NCI-H524 treated with DMSO at 0.1 percent for 48 hours (cell line): ENCODE measurements at places on chromosomes 6 and 20.

DNA sequence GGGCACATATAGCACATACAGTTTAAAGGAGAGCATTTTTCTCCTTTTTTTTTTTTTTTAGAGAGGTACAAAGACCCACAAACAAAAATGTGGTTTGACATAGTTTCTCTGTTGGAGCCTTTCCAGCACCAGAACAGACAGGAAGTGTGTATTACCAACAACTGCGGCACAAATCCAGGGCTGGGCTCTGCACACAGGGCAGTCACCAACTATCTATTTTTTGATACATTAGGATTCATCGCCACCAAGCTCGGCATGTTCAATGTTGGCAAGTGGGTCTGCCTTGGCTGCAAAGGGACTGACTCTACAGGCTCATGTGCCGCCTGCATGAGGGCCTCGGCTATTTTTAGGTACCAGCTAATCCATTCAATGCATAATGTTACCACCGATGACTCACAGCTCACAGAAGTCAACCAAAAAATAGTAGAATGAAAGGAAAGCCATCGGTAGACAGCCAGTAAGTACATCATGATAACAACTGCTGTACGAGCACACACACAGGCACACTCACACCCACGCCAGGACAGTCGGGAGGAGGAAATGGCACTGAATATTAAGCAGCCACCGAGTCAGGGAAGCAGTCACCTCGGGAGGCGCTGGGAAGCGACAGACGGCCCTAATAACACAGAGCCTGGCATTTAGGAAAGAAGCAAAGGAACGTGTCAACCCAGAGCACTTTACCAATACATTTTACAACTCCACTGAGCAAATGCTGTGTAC lies 81.6 kb downstream of the GMPR start:
- DNase-seq, result no peak

DNA sequence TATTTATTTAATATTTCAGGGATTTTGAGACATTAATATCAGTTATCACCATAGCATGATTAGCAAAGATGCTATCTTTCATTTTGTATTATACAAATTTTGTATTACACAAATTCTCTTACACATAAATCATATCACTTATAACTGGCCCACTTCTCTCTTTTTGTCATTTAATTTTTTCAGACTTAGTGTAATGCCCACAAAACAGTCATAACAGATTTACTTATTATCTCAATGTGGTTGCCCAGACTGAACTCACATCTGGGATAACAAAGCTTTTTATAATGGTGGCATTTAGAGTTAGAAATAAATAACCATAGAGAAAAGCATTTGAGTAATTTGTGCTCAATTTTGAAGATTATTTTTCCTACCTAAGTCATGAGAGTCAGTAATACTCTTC lies 148.3 kb downstream of the TFAP2B start:
- DNase-seq, result no peak

DNA sequence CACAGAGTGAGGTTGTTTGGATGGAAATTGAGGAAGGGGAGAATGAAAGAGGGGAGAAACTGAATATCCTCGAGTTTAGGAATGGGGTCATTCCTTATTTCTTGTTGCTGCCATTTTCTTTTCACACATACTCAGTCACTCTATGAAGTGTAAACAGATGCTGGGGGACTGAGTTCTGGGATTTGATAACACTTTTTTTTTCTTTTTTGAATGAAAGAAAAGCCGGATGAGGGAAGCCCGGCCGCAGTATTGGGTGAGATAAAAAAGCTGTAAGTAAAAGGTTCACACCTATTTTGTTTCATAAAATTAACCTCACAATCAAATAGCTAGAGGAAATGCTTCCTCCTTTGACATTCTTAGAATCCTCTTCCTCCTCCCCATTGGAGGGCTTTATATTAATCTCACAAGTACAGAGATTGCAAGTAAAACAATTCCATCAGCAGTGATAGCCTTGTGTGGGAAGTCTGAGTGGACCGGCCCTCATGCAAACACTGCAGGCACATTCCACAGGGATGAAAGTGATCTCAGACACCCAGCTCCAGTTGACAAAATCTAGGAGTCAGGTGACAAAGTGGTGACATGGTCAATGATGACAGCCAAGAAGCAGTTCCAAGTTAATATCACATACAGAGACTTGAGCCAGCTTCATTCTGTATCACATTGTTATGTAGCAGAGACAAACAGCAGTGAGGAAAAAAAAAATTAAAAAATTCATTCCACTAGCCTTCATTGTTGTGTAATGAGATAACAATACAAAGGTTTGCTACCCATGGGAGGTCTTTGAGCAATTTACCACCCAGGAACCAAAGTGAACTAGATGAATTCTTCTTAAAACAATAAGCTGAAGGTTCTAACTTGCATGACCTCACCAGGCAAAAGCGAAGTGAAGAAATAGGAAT lies 391.1 kb upstream of the HSF2 start:
- no peak for DNase-seq

- no peak for DNase-seq
These were observed 113.9 kb upstream of the NAA20 start for GRCh38 chr20:19903168-19903811.

- DNase-seq, result no peak
These were observed 11.4 kb upstream of the MMS22L start for GRCh38 chr6:97294451-97294850.

- DNase-seq, result no peak
These were observed 57.1 kb downstream of the RWDD2A start for GRCh38 chr6:83250235-83250634.

DNA sequence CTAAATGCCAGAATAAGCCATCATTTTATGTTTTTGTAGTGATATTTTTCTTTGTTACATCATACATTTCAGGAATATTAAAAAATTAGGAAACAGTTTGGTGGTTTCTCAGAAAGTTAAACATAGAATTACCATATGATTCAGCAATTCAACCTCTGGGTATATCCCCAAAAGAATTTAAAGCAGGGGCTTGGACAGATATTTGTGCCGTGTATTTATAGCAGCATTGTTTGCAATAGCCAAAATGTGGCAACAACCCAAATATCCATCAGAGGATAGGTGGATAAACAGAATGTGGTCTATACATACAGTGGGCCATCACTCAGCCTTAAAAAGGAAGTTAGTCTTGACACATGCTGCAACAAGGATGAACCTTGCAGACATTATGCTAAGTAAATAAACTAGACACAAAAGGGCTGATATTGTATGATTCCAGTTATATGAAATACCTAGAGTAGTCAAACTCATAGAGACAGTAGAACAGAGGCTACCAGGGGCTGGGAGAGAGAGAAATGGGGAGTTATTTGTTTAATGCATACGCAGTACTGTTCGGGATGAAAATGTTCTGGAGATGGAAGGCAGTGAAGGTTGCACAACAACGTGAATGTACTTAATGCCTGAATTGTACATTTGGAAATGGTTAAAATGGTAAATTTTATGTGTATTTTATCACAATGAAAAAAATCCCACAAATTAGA lies 18.9 kb upstream of the TRAF3IP2 start:
- DNase-seq, result no peak

DNA sequence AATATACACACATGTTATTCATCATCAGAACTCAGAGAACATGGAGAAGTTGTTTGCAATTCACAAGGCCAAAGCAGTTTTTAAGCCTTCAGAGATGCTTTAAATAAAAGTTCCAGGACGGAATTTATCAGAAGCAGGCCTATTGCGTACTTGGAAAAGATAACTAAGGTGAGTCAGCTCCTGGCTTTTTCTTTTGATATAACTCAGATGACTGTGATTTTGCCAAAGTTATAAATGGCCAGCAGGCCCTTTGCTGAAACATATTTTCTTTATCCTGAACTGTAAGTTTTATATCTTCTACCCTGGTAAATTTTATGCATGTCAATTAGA lies 55.0 kb upstream of the PLCB1 start:
- DNase-seq, result no peak

DNA sequence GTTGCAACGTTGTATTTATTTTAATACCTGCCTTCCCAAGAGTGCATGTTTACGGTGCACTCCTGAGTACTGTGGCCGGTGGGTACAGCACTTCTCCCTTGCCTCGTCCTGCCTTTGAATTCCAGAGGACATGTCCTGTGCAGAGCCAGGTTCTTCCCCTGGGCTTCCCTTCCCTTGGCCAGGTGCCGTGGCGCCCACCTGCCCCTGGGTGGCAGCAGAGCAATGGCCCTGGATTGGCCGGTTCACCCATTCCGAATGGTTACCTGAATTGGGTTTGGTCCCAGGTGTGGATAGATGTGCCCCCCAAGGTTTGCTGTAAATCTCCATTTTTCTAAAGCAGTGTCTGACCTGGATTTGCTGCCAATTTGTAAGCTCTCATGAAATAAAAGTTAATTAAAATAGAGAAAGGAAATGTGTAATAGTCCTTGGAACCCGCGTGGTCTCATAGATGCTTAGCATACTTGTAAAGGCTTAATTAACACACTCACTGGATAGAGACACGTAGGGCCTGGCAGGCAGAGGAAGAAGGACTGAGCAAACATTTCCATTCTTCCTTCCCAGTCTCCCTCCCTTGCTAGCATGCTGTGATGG lies 40.6 kb downstream of the DTD1 start:
- DNase-seq, result no peak

DNA sequence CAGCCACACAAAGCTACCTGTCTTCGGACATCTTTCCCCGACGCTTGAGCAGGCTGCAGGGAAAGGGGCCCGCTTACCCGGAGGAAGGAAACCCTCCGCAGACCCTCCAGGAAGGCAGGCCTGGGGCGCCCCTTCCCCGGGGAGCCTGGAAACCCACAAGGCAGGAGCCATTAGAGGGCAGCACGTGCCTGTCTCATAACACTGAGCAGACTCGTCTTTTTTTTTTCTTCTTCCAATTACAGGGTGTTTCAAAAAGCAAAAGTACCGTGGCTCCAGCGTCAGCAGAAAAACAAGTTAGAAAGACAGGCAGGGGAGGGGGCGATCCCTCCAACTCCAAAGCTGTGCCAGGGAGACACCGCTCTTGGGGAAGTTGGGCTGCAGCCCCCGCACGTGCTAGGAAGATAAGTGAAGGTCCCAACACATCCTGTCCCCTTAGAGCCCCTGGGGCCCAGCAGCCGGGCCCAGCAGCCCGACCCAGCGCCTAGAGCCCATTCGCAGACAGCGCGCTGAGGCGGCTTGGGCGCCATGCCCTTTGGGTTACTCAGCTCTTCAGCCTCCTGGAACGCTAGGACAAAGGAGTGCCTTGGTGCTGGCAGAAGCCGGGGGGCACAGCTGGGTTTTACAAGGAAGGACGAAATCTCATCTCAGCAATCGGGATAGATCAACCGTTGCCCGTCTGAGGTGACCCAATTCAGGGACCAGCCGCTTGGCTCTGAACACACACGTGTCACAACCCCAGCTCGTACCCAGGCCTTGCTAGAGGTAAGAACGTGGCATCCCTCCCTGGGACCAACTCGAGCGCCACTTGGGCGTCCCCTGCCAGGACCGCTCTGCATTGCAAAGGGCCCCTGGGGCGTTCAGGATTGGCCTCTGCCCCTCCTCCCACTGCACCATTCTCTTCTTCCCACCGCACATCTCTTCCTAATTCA lies 136.3 kb downstream of the LY86 start:
- DNase-seq, result no peak

DNA sequence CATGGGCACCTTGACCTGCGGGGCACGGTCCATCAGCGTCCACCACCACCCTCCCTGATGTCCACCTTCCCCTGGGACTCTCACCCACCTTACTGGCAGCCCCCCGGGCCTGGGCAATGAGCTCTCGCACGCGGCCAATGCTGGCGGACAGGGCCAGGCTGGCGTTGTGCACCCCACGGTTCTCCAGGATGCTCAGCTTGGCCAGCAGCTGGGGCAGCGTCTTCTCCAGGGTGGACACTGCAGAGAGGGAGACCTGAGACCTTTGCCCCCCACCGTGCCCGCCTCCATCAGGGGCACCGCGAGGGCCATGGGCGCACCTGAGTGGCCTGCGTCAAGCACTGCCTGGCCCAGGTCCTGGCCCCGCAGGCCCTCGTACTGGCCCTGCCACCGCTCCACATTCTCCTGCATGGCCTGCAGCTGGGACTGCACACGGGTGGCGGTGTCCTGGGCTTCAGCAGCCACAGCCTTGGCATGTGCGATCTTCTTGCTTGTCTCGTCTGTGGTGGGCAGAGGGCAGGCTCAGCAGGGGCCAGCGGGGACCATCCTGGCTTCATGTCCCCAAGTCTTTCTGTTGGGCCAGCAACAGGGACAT lies 12.0 kb downstream of the ADRM1 start:
- no peak for DNase-seq

- no peak for DNase-seq
These were observed 42.4 kb downstream of the PLAGL1 start for GRCh38 chr6:143965503-143966171.

GRCh38 chr6:139443231-139444112 lies 69.0 kb upstream of the CITED2 start:
- DNase-seq, result no peak

- DNase-seq, result no peak
These were observed 11.3 kb downstream of the SLC2A12 start for GRCh38 chr6:134041093-134041492.

- no peak for DNase-seq
These were observed 16.4 kb downstream of the FAXC start for GRCh38 chr6:99333068-99333467.

GRCh38 chr6:1322696-1323219 lies 10.9 kb downstream of the FOXQ1 start:
- no peak for DNase-seq

DNA sequence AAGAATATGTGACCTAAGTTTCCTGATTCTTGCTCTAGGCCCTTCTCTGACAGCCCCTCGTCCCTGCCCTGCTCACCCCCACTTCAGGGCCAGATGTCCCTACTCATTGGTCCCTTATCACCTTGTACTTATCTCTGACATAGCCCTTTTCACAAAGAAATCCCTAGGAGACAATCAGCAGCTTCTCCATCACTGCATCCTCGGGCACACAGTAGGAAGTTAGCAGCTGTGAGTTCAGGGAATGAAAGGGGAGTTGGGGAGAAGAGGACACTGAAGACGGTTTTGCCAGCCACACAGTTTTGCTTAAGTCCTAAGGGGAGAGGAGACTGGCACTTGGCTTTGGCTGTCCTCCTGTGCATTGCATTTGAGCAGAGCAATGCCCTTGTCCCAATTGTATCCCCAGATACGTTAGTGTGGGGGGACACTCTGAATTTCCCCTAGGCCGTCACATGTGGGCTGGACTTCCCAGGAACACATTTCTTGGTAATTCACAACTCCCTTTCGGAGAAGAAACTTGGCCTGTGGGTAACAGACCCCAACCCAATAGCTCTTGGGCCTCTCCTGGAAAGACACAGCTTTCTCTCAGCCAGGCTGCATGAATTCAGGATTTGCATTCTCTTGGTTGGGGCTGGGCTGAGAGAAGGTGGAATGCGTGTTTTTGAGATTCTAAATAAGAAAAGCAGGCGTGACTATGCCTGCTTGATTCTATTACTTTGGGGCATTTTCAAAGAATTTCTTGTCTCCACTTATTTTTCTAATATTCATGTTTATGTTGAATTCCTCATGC lies 177.6 kb downstream of the UST start:
- no peak for DNase-seq
